ENCODE measurements at places on chromosomes 6 and 20.

DNA sequence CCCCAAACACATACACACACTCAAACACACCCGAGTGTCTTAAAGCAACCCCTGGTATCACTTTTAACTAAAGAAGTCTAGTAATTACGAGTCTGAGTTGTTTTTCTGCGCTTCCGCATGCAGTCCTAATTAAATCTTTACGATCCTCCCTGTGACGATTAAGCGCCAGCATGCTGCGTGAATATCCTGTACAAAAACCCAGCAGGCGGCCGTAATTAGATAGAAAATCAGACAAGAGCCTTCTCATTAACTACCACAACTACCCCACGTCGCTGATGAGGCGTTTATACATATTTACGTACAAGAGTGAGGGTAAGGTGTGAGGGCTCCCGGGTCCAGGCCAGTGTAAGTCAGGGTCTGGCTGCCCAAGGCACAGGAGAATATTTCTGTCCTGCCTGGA, 8.1 kb downstream of the TFAP2B start:
- no peak for DNase-seq

DNA sequence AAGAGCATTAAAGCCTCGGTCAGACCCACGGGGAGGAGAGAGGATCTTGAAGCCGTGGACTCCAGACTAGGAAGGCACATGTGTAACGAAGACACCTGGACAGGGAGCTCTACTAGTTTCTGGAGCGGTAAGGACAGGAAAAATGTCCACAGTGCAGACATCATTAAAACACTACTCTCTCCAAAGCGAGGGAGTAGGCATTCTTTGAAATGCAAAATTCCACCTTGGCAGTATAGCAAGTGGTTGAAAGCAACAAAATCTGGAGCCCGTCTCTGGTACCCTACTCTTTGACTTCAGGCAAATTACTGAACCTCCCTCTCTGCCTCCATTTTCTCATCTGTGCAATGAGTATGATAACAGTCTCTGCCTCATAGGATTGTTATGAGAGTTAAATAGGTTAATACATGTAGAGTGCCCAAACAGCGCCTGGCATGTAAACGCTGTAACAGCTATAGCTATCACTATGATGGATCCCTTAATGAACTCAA, 408 bp upstream of the CRIP3 start:
- DNase-seq, result no peak

GRCh38 chr6:110689275-110689935, 125.9 kb downstream of the CDK19 start:
- no peak for DNase-seq

DNA sequence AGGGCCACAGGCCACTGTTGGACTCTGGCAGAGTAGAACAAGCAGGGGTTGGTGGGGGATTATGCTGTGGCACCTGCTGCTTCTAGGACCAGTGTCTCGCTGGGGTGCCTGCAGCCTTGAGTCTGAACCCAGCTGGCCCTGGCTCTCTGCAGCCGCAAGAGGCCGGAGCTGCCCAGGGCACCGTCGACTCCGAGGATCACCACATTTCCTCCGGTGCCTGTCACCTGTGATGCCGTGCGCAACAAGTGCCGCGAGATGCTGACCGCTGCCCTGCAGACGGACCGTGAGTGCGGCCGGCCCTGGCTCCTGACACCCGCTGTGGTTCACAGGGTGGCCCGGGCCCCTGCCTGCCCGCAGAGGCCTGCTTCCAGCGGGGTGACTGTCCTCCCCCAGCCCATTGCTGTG, 6.2 kb downstream of the TCEA2 start:
- DNase-seq, result no peak

GRCh38 chr6:147192278-147192911, 11.8 kb upstream of the STXBP5 start:
- no peak for DNase-seq

DNA sequence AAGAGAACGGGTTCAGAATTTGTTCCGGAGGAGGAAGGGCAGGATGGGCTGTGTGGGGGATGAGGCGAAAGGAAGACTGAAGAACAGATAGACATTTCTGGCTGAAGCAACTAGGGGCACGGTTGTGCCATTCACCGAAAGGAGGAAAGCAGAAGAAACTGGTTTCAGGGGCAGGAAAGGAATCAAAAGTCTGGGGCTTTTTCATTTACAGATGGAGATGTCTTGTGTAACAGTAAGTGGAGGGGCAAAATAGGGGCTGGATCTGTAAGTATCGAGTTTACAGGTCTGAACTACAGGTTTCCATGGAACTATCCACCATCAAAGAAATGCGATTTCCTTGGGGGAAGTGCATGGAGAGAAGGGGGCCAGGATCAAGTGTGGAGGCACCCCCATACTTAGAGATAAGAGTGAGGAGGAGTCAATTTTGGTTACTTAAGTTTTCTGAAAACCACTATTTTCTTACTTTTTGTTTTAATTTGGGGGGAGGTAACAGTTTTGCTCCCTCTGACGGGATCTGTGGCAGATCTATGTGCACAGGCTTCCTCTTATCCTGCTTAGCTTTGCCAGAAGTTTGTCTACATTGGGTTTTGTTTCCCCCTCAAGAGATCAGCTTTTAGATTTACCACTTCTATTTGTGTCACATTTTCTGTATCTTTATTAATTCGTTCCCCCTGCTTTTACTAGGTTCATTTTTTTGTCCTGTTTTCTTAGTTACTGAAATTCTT, 120.1 kb downstream of the SLC23A2 start:
- DNase-seq, result no peak

DNA sequence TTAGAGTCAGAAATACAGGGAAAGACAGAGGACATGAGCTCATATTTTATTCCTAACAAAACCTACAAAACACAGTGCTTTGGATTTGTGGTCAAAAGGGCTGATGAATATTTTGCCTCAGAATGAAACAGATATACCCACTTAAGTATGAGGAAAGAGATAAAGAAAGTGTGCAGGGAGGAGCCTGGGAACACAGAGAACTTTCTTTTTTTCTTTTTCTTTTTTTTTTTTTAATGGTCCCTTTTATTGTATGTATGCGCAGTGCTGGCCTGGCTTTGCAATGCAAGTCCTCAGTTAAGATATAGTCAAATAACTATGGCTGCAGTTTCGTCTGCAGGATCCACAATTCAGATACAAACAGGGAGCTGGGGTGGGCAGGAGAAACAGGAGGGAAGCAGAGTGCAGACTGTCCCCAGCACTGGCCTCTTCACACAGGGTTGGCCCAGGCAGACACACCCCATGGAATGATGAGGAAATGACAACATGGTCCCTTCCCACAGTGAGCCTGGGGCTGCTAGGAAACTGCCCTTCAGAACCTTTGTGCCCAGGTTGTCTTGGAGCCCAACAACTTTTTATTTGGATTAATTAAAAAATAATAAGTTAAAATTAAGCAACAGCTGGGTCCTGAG, 629.8 kb upstream of the AGPAT4 start:
- no peak for DNase-seq

DNA sequence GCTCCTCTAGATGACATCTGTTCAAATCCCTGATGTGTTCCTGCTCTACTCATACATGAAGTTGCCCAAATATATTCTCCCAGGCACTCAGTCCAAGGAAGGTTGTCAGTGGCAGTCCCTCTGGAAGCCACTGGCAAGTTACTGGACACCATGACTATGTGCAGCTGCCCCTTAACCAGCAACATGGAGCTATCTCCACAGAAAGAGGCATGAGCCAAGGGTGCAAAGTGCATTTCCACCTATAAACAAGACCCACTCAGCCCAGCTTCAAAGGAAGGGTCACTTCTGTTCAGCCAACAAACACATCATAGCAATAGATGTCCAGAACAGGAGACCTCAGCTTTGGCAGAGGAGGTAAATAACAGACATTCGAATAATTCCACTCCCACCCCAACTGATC, 217.6 kb upstream of the PMEPA1 start:
- DNase-seq, result no peak

DNA sequence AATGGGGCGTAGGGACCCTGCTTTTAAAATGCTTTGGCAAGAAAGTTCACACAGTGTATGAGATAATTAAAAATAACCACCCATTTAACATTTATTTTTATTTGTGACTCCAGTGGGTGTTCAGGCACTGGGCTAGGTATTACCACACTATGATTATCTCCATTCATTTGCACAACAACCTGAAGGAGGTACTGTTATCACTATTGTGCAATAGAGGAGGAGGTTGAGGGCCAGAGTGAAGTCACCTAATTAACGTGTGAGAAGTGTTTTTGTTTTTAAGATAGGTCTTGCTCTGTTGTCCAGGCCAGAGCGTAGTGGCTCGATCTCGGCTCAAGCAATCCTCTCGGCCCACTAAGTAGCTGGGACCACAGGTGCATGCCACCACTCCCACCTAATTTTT, 29.2 kb downstream of the MAK start:
- no peak for DNase-seq

DNA sequence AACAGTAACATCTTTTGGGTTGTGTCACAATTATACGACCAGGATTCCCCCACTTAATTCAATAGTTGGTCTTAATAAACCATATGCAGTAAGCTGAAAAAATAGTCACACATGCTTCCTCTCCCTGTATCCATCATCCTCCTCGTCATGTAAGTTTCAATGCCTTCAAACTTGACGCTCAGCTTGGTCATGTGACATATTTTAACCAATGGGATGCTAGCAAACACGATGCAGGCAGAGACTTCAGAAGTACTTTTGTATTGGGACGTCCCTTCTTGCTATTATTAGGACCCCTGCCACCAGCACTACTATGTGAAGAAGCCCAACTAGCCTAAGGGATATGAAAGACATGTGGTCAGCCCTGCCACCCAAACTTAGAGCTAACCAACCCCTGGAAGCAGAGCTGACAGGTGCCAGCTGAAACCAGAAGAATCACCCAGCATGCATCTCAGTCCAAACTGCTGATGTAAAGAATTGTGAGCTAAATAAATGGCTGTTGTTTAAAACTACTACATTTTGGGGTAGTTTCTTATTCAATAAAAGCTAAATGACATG, 49.3 kb downstream of the CGA start:
- DNase-seq, result no peak

GRCh38 chr6:22062807-22063408, 233.9 kb downstream of the PRL start:
- peak; percentile 65 for DNase-seq

- DNase-seq, result no peak
Measured at GRCh38 chr20:8913456-8913855, 155.4 kb upstream of the PLCB4 start.

DNA sequence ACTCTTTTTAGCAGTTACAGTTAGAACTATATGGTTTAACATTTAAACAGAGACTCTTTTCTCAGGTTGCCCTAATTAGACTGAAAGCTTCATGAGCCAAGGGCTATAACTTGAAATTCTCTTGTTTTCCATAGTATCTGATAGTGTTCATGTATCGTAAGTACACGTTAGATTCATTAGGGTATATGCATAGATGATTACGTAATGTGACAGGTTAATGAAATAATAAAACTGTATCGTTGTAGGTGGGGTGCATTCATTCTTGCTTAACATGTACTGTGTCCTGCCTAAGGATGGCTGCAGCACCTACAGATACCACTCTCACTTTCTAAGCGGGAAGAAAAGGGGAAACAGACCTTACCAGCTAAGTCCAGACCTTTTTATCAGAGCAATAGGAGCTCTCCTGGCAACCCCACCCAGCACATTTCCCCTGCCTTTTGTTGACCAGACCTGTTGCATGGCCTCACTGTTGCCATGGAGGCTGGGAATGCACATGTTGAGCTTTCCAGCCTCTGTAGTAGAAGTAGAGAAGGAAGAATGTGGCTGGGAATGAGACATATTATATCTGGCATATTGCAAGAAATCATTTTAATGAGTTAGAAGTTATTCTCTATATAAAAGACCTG, 83.0 kb downstream of the MAP3K4 start:
- DNase-seq, result no peak

GRCh38 chr20:11403711-11404110, 514.0 kb upstream of the BTBD3 start:
- no peak for DNase-seq

GRCh38 chr6:130296854-130297253, 69.0 kb upstream of the TMEM200A start:
- no peak for DNase-seq

GRCh38 chr20:61253640-61254511, 1.8 kb downstream of the CDH4 start:
- no peak for DNase-seq

GRCh38 chr20:6765469-6766058, 1.9 kb upstream of the BMP2 start:
- peak; percentile 59 for DNase-seq

GRCh38 chr6:88916615-88917208, 46.7 kb downstream of the RNGTT start:
- DNase-seq, result no peak

- DNase-seq, result no peak
Measured at GRCh38 chr6:157684620-157685299, 138.3 kb upstream of the SNX9 start.

GRCh38 chr6:2558861-2559801, 191.6 kb downstream of the MYLK4 start:
- DNase-seq, result no peak

- DNase-seq, result no peak
Measured at GRCh38 chr6:164795056-164795815, 514.2 kb downstream of the C6orf118 start.

All from kidney capillary endothelial cell (primary cell).